ENCODE measurements at places on chromosomes 2 and 18.

GRCh38 chr2:58543442-58543841 is 302.3 kb upstream of the FANCL start:
- no peak for DNase-seq

- no peak for DNase-seq
These were observed 13.7 kb downstream of the WNT10A start for GRCh38 chr2:218894151-218894879.

- DNase-seq = no peak
These were observed 4.3 kb downstream of the SRBD1 start for GRCh38 chr2:45606796-45607195.

- DNase-seq = no peak
These were observed 819 bp upstream of the NCOA1 start for GRCh38 chr2:24490181-24490689.

GRCh38 chr2:173602153-173602795 is 247.6 kb downstream of the CDCA7 start:
- no peak for DNase-seq

- no peak for DNase-seq
These were observed 25.8 kb downstream of the BIN1 start for GRCh38 chr2:127080938-127081755.

- no peak for DNase-seq
These were observed 77.2 kb downstream of the TLK1 start for GRCh38 chr2:171083451-171083850.

- DNase-seq = no peak
These were observed 109.1 kb upstream of the OTOS start for GRCh38 chr2:240249423-240250149.

DNA sequence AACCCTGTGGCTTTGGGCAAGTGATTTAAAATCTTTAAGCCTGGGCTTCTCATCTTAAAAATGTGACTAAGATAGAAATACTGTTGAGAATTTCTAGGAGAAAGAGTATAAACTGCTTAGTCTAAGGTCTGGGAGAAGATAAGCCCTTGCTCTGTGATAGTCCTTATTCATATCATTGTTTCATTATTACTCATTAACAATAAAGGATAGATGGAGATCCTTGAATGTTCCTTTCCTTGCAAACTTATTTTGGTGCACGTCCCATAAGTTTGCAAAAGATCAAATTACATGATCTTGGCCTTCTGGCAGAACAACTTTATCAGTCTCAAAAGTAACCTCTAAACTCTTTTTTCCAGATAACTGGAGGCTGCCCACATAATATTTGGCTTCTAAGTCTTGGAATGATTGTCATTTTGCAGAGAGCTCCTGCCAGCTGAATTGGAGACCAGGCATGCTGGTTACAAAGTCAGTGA is 138.3 kb downstream of the FAM124B start:
- DNase-seq = no peak

- DNase-seq = no peak
These were observed 34.7 kb downstream of the NCK2 start for GRCh38 chr2:105779394-105779793.

DNA sequence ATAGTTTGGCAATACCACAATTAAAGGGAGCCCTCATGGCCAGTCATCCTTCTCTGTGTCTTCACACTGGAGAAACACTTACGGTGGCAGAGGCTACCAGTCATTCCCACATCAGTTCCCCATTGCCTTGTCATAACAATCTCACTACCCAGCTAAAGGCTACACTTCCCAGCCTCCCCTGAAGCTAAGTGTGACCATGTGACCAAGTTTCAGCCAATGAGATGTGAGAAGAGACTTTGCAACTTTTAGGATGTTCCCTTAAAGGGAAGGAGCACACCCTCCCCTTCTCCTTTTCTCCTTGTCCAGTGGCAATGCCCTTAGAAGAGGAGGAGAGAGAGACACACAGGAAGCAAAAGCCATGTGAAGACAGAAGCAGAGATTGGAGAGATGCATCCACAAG is 89.0 kb upstream of the RAB12 start:
- DNase-seq = no peak

- DNase-seq = no peak
These were observed 28.5 kb downstream of the ZNF516 start for GRCh38 chr18:76466410-76466991.

DNA sequence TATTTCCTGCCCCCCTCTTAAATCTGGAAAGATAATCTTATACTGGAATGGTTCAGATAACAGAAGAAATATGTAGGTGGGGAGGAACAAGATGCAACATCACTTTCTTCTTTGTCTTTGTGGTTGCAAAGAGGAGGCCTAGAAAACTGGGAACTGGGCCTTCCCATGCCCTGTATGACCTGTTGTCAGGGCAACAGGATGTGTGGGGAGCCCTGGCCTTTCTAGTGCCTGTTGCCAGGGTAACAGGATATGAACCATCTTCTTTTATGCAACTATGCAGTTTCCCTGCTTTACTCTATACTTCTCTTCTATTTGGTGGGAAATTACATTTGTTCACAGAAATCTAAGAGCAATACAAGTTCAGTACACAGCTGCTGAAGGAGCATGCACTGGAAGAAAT is 79.8 kb upstream of the PDE1A start:
- DNase-seq = no peak

DNA sequence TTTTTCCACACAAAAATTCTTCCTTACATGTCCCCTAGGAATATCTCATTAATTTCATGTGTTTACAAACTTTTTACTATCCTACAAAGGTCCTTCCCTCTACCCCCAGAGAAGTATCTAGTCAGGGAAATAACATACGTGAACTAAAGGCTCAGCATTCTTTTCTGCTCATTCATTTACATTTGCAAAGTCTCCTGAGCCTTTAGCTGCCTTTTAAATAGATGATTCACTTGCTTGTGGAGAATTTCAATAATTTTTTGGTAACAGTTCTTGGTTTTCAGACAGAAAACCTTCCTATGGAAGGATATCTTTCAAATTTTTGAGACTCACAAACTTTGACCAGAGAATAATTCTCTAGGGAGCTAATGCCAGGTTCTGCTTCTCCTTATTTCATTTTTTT is 81.5 kb upstream of the RMDN2 start:
- no peak for DNase-seq

Measured in stimulated activated CD4-positive, alpha-beta T cell treated with anti-CD3 and anti-CD28 coated beads, TNF-alpha, amount 100 ng/mL, for 24 hours (primary cell).